ENCODE measurements at places on chromosomes 13 and 19.
A peak's percentile ranks its signal among the peaks of the same experiment; 100 is the strongest.

DNA sequence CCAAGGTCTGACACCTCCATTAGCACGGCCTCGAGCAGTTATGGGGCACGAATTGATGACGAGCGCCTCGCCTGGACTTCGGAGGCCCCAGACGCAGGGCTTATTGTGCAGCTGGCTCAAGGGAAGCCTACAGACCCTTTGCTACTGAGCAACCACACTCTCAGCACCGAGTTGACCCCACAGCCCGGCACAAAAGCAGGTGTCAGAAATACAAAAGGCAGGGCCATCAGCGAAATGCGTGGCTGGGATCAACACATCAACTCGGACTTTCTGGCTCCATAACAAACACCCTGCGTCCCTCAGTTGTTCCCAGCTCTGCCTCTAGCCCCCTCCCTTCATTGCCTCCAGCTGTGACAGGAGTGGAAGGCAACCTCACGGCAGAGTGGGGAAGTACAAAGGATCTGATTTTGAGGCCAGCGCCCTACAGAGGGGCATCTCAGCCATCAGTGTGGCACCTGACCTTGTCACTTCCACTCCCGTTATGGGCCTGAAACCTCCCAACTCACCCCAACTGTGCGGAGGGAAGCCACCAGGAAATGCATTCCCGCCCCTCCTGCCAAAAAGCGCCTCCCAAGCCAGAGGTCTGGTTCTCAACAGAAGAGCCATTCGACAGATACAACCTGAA is 18.0 kb downstream of the PEPD start:
- no peak for DNase-seq

DNA sequence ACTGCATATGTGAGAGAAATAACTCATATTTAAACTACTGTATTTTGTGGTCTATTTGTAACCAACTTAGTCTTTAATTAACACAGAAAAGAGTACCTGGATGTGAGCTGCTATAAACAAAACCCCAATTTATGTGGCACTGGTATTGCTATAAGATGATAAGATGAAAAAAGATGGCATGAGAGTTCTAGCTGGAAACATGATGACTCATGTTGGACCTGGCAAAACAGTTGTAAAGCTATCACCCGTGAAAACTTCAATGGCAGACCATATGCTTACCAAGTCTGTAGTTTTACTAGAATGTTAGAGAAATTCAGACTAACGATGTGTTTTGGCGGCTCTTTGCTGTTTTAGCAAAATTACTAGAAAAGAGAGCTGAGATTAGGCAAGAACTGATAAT is 69.6 kb upstream of the PCDH9 start:
- DNase-seq: no peak

DNA sequence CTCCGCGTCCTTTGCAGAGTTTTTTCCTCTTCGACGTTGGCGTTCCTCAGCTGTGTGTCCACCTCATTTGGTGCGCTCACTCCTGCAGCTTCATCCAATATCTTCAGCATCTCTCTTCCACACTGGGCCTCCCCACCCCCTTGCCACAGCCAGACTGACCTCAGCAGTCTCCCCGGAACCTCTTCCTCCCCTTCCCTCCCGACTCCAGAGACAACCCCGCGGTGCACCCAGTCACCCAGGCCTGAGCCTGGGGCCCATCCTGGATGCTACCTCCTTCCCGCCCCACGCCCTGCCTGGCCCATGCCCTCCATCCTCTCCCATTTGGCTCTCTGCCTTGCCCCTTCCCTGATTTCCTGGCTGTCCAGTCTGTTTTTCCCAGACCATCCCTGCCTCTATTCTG is 8.1 kb upstream of the C5AR2 start:
- no peak for DNase-seq

DNA sequence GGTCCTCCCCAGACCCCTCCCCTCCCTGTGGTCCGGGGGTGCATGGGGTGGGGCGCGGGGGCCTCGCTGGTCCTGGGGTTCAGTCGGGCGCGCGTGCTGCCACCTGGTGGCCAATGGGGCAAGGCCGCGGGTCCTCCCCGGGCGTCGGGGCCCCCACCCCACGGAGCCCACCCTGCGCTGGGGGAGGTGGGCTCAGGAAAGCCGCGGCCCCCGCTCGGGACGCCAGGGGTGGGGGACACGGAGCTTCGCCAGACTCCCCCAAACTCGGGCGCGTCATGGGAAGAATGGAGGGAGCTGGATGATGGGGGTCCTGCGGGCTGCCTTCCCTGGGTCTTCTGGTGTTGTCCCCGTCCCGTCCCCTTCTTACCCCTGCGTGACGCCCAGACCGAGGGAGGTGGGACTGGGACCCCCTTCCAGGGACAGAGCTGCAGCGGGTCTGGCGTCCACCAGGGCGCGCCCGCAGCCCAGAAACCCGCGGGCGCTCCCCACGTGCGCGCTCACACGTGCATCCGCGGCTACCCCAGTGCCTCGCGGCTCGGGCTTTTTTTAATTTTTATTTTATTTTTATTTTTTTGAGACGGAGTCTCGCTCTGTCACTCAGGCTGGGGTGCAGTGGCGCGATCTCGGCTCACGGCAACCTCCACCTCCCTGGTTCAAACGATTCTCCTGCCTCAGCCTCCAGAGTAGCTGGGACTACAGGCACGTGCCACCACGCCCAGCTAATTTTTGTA is 19.8 kb upstream of the TCF3 start:
- peak; percentile 71 for DNase-seq

- DNase-seq: no peak
Measured at GRCh38 chr19:3977242-3978143, 6.6 kb upstream of the DAPK3 start.

DNA sequence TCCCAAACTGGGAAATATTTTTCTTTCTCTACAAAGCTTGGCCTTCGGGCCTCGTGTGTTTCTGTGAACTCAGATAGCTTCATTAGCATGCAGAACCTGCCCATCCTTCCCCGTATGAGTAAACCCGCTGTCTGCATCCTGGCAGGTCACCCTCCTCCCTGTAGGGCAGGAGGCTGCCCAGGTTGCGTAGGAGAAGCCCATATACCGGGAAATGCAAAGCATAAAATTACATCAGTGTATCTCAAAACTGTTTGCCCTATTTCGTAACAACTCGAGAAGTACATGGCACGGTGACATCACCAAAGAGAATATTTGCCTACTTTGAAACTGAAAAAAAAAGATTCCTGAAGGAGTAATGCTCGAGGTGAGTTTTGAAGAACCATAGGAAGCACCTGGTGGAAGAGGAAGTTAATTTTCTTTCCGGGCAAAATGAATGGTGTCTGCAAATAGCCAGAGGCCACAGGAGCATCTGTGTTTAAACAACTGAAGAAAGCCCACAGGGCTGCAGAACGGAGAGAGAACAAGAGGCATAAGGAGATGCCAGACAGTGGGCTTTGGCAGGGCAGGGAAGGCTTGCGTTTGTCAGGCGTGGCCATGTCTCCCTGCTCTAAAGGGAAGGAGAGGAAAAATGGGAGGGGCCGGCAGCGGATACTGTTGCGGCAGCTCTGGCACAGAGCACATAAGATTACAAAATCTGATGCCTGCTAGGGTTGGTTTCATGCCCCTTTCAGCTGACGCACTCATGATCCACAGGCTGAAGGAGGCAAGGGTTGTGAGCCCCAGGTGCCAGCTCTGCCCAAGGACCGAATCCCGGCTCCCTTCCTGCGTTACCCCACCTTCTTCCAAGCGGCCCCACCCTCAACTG is 81.4 kb downstream of the IRS2 start:
- no peak for DNase-seq

GRCh38 chr19:1156305-1156801 is 17.7 kb downstream of the SBNO2 start:
- DNase-seq: no peak

DNA sequence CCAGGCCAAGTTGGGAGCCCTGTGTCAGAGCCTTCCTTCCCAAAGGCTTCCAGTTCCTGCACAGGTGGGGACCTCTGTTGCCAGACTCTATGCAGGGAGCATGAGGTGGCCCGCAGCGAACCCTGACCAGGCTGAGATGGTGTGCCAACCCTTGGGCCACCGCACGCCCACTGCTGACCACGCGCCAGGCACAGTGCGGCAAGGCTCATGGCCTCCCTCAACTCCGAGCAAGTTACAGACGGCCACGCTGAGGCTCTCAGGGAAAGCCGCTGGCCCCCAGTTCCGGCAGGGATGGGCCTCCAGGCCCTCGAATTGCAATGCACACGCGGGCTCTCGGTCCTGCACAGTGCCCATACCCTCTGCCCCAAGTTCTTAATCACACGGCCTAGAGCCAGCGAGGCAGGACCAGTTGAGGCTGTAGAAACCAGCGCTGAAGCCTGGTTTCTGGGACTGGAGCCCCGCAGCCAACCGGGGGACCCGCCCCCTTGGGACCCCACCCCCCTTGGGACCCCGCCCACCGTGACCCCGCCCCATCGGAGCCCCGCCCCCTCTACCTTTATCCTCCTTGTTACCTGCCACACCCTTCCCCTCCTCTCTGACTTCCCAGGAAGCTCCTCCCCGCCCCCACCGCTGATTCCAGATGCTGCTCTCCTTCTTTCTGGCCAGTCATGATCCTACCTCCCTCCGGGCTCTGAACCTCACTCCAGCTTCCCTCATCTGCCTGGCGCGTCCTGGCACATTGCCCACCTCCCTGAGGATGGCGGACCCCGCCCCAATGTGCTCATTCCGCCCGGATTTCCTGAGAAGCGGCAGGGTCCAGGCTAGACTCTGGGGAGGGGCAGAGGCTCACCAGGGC is 6.0 kb downstream of the PEX11G start:
- DNase-seq: no peak

- no peak for DNase-seq
Measured at GRCh38 chr13:52726258-52726657, 13.4 kb downstream of the CNMD start.

DNA sequence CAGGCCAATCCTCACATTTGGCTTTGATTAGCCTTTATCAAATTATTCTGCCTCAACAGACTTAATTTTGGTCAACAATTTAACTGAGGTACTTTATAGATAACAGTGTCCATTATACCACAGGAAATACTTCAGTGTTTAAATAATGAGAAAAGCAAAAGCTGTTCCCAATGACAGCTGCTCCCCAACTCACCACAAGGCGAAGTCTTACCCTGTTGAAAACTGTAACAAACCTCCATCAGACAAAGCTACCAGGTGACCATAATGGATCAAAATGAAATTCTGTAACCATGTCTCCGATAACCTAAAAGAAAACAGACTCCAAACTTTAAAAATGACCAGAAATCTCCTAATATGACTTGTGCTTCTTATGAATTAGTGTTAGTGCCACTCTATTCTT is 50.3 kb downstream of the ZNF44 start:
- DNase-seq: peak; percentile 3

- DNase-seq: no peak
Measured at GRCh38 chr13:111540486-111540885, 220.0 kb downstream of the TEX29 start.

Measured in CD4-positive, alpha-beta T cell treated with Interleukin-6 for 4 hours (primary cell).